ENCODE measurements at places on chromosomes 6 and 20.
A peak's percentile ranks its signal among the peaks of the same experiment; 100 is the strongest.

- no peak for DNase-seq
Measured at GRCh38 chr6:28542440-28543296, 17.0 kb downstream of the GPX5 start.

DNA sequence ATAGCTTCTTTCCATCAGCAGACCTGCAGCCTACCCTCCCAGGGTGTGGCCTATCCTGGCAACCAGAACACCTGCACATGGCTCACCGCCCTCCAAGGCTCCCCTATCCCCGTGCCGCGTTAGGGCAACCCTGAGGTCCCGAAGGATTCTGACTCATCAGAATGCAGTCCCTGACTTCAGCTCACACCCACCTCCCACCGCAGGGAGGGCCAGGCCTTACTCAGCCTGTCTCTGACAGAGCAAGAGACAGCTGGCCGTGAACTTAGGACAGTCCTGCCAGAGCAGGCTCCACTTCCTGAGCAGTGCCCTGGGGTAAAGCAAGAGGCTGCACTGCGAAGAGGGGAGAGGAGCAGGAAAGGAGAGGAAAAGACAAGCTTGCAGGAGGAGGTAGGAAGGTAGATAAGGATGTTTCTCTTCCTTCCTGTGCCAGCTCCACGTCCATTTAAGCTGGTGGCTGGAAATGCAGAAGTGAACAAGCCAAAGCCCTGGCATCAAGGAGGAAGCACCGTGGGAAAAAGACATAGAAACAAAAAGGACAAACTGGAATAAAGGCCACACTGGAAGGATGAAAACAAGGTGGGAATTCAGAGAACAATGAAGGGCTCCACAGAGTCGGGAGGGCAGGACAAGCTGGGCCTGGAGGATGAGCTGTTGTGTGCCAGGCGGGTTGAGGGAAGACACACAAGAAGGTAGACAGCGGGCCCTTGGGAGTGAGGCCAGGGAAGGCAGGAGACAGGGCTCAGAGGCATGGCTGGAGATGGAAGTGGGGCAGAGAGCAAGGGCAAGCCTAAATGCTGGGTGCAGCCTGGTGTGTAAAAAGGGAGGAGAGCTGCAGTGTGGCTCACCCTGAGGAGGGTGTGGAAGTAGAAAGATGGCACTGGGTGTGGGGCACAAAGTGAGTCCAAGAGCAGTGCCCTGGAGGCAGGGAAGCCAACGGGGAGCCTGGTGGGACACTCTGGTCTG, 102.7 kb downstream of the SLC23A2 start:
- DNase-seq = peak; percentile 83

DNA sequence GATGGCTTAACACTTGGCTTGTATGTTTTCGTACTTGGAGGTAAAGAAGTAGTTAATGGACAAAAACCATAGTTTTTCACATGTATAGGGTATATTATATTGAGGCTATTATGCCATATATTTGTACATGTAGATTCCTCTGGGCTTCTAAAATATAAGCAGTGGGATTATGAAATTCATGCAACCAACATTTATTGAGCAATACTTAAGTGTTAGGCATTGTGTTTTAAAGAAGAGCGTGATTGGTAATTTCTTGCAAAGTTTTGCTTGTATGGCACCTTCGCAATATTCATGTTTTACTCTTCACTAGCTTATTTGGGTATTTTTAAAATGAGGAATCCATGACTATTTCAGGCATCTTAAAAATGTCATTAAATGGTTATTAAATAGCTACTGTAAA, 2.5 kb downstream of the TULP4 start:
- no peak for DNase-seq

DNA sequence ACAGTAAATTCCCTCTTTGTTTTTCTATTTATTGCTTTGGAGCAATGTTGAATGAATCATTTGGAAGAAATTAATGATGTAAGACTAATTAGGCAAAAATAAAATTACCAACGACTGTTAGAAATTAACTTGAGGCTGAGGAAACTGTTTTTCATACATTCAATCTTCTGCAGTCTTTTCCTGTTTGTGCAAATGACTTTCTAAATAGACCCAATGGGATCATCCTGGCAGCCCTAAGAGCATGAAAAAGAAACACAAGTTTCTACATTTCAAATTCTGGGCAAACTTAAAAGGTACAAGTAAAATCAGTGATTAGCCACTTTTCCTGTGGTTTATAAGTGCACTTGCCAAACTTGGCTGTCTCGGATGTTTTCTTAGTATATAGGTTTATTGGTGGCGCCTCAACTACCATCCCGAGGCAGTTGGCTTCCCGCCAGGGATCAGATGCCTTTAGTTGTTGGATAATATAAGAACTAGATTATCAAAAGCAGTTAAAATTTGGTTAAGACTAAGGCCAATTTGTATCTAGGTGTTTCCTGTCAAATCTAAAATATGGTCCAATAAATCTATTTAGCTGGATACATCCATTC, 181.2 kb downstream of the ISM1 start:
- DNase-seq = no peak

DNA sequence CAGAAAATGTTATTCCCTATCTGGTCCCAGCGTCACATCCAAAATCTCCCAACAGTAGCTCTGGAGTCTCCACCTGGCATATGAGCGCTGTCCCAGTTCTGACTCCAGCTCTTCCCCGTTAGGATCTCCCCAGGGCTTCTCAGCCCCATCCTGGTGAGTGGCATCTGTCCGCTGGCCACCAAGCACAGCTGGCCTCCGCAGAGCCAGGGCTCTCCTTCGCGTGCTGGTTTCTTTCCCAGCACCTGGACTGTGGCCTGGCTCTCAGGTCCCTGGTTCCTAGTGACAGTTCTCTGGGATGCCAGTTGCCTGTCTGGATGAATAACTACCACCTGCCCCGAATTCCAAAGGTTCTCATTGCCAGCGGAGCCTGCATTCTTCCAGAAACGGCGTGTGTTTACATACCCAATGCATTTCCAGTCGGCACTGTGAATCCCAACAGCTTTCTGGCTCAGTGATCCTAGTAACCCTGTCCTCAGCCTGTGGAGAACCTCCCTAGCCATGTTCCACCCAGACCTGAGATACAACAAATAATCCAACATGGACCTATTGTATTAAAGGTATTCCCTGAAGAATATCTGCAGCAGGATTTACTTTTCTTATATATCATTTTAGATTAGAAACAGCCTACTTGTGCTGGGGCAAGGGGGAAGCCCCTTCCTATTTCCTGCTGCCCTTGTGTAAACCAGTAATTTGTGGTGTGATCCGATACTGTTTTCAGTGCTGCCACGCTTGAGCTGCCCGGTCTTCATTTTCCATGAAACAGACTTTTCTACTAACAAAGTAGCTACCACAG, 69.9 kb upstream of the PDE10A start:
- no peak for DNase-seq

DNA sequence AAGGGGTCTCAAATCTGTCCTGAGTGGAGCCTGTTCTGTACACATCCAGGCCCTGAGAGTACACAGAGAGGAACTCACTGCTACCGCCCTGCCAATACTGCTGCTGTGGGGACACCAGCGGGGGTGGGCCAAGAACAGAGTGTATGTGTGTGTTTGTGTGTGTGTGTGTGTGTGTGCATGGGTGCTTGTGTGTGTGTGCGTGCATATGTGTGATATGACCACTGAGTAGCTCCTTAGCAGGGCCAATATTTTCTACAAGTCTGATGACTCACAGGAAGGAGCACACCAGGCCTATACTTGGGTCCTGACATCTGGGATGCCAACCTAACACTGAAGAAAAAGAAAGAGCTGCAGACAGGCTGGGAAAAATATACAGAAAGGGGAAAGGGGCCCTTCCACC, 1.4 kb downstream of the RAET1E start:
- peak; percentile 80 for DNase-seq

- DNase-seq = no peak
Measured at GRCh38 chr20:57902473-57902872, 192.7 kb upstream of the PMEPA1 start.

GRCh38 chr6:98775205-98775604, 59.2 kb upstream of the POU3F2 start:
- no peak for DNase-seq

GRCh38 chr6:138387577-138388368, 10.1 kb downstream of the SMIM28 start:
- DNase-seq = no peak

GRCh38 chr6:20692023-20692422, 157.8 kb downstream of the CDKAL1 start:
- DNase-seq = no peak

- DNase-seq = no peak
Measured at GRCh38 chr20:33725607-33726264, 5.6 kb upstream of the PXMP4 start.

- no peak for DNase-seq
Measured at GRCh38 chr6:145244349-145245100, 490.8 kb downstream of the EPM2A start.

GRCh38 chr20:44271915-44272663, 25.0 kb downstream of the GDAP1L1 start:
- DNase-seq = no peak

DNA sequence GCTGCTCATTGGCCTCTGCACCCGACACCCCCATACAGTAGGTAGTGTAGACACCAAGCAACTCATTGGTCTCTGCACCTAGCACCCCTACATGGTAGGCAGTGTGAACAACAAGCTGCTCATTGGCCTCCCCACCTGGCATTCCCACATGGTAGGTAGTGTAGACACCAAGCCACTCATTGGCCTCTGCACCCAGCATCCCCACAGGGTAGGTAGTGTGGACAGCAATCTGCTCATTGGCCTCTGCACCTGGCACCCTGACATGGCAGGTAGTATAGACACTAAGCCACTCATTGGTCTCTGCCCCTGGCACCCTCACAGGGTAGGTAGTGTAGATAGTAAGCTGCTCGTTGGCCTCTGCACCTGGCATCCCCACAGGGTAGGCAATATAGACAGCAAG, 226.0 kb downstream of the SLC24A3 start:
- DNase-seq = peak; percentile 77

DNA sequence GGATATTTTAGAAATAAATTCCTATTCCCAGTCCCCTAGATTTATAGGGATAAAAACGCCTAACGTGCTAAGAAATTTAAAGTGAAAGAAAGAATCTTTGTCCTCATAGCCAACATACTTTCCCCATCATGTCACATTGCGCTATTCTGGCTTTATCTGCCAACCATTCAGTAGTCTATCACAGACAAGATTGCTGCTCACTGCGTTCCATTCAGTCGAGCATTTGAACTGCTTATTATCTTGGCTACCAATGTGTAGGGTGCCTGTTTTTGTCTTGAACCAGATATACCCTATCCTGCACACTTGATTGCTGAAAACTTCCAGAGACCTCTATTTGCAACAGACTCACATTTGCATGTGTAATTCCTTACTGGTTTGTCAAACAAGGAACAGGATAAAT, 751.5 kb downstream of the EPHA7 start:
- DNase-seq = no peak

DNA sequence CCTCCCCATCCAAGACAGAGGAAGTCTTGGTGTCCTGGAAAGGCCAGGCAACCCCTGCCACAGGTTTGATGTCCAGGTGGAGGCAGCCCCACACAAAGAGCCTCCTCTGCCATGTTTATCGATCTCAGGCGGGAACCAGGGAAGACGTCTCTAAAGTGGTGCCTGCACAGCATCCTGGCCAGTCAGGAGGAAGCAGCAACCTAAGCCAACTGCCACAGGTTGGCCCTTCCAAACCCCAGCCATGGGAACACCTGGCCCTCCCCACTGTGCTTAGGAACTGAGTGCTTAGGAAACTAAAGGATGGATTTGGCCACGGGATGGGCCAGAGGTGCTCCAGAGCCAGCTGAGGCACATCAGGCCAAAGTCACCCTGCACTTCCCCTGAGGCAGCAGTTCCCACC, 56.9 kb downstream of the CSE1L start:
- no peak for DNase-seq

GRCh38 chr6:52982680-52983079, 12.4 kb downstream of the GSTA4 start:
- DNase-seq = no peak

DNA sequence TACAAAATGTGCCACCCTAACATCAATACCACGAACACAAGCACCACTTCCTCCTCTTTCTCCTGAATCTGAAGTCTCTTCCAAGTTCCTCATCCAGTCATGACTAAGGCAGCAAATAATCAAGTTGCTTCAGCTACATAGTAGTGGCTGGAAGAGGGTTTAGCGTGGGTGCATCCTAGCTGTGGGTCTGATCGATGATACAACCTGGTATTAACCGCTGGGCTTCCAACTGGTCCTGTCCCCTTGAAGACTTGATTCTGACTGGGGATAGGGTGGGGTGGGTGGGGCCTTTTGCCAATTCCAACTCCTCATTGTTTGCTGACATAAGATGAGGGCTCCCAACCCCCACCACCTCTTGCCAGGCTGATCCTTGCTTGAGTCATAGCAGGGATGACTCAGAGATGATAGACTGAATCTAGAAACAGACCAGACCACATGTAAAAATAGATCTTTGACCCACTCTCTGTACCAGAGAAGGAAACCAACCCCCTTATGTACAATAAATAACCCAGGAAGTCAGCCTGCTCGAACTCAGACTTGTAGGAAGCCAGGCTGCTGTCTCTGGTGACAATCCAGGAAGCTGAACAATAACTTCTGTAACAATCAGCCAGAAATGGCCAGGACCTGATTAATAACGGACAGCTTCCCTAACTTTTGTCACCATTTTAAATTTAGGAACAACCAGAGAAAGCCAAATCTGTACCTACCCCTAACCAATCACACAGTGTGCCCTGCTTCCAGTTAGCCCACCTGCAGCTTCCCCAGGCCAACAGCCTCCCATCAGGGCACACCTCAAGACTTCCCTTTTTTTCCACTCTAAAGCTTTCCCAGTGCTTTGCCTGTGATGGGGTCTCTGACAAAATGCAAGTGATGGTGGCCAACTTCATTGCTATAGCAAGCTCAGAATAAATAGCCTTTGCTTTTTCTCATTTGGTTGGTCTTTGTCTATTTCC, 68.9 kb upstream of the FAM184A start:
- no peak for DNase-seq

GRCh38 chr20:63092660-63093215, 86.0 kb upstream of the BHLHE23 start:
- DNase-seq = no peak

DNA sequence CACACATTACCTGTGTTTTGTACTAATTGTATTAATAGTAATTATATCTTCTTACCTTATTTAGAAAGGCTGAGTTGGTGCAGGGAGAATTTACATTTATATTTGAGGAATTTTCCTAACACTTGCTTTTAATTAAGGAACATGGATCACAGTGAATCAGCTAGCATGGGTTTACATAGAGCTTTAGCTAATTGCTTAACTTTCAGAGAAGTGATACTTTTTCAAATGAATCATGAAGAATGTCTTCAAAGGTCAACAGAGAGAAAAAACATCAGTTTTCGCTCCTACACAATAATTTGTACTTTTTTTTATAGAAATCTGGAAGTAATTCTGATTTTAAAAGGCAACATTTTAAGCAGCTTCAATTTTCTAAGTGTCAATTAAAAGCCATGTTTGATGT, 195.0 kb upstream of the HEY2 start:
- DNase-seq = no peak

GRCh38 chr6:136582711-136583471, 32.7 kb upstream of the MAP7 start:
- DNase-seq = no peak

DNA sequence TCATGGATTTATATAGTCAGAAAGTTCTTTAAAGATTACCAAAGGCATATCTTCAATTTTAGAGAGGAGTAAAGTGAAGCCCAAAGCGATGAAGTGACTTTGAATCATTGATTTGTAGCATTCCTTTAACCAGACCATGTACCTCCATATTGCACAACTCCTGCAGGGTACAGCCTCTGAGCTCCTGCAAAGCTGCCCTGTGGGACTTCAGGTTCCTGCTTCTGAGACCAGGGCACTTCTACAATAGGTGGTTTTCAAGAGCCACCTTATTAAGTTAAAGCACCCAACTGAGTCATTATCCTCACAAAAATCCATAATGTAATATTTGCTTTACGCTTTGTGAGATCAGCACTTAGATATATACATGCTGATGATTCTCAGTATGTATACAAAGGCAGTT, 270.7 kb upstream of the RGS17 start:
- no peak for DNase-seq

Measured in vagina (tissue), 2 donors.